Right renal pelvis (tissue), 4 donors: ENCODE measurements at places on chromosomes 4 and X. TPM values are rescaled to one million over a fixed set of nuclear protein-coding genes. Genes with fewer than 3 reads are reported as not detected.

Gene RASL11B
- 49.6 TPM for polyA plus RNA-seq

DNA sequence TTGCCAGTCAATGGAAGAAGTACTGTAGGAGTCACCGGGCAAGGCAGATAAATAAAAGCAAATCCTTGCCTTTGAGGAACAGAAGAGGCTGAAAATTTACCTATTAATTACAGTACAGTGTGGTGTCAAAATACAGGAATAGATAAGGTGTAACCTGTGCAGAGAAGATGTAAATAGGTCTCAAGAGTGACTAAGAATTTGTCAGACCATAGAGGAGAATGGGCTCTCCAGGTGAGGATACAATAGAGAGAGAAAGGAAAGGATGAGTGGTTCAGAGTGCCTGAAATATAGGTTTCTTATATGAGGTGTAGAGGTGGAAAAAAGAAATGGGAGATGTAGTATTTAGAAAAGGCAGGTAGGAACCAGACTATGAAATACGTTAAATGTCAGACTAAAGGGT, 801 bp upstream of the ZC4H2 start:
- no peak for DNase-seq

- no peak for DNase-seq
Observed at GRCh38 chr4:2497931-2498330, 29.0 kb downstream of the RNF4 start.

GRCh38 chrX:2664502-2664901, 26.6 kb upstream of the CD99 start:
- DNase-seq = no peak

- no peak for DNase-seq
Observed at GRCh38 chr4:10606483-10607155, 77.9 kb downstream of the CLNK start.
